C1 segment of cervical spinal cord (tissue), 14 donors: ENCODE measurements at places on chromosomes 6 and 20.

- no peak for DNase-seq
Observed at GRCh38 chr20:32139947-32140346, 30.4 kb downstream of the TM9SF4 start.

DNA sequence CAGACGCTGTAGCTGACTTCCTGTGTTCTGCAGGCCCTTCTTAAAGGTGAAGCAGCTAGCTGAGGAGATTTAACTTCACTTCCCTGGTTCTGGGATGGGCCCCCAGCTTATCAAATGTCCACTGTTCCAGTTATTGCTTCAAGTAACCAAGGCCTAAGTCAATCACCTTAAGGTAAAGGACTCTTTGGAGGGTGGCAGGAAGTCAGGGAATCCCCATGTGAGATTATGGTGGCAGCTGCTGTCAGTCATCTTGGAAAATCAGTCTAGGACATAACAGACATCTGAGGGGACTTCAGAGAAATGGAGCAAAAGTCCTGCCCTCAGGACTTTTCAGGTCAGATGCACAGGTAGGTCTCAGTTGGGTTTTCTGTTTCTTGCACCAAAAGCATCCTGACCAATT lies 3.8 kb downstream of the ELOVL5 start:
- DNase-seq = no peak

DNA sequence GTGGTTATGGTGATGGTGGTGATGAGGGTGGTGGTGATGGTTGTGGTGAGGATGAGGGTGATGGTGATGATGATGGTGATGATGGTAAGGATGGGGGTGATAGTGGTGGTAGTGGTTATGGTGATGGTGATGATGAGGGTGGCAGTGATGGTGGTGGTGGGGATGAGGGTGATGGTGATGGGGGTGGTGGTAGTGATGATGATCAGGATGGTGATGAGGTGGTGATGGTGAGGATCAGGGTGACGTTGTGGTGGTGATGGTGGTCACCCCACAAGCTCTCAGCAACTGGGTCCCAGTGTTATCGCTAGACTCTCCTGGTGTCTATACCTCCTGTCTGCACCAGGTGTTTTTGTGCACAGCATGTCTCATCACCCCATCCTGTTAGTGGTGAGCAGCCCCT lies 85.0 kb downstream of the TMEM242 start:
- DNase-seq = no peak

- no peak for DNase-seq
Observed at GRCh38 chr6:170262489-170263088, 28.3 kb downstream of the DLL1 start.

DNA sequence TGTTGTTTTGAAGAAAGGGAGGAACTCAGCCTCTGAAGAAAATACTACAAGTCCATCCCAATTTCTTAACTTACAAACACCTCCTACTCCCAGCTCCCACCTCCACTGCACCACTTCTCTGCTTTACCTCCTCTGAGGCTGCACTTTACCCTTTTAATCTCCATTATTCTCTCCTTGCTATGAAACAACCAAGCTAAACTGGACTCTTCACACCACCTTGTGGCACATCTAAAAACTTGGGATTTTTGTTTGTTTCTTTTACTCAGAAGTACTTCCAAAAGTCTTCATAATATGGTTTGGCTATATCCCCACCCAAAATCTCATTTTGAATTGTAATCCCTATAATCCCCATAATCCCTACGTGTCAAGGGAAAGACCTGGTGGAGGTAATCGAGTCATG lies 142.2 kb downstream of the MOXD1 start:
- DNase-seq = no peak

- no peak for DNase-seq
Observed at GRCh38 chr6:45493761-45494160, 116.0 kb upstream of the SUPT3H start.

DNA sequence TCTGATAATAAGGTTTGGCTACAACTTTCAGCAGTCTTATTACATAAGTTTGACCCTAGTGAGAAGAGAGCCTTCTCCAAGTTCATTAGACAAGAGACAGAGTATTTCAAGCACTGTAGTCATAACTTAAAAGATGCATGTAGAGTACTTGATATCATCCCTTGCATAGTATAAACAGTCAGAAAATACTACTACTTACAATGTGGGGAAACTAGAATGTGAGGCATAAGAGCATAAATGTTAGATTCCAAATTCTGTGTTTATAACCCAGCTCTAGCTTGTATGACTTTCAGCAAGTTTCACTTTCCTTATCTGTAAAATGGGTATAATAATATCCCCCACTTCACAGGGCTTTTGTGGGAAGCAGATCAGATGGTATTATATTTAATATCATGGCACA lies 56.8 kb upstream of the TMEM200A start:
- DNase-seq = no peak

GRCh38 chr20:44571362-44571988 lies 10.9 kb upstream of the PKIG start:
- no peak for DNase-seq

- no peak for DNase-seq
Observed at GRCh38 chr6:159701413-159701999, 8.5 kb upstream of the SOD2 start.

DNA sequence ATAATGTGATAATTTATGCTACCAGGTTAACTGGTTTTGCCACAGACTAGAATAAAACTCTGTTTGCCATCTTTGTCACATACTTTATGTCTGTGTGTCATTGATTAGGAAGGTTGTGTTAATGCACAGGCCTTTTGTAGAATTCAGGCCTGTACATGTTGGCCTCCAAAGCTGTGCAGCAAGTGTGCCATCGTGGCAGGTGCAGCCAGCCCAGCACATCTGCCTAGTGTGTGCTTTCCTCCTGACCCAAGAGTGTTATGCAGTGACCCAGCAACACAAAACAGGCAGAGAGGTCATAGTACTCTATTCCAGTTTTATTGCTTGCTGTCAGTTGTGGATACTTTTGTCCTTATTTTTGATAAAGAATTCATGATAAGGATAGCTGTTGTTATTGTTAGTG lies 3.7 kb downstream of the MAP3K4 start:
- DNase-seq = no peak

DNA sequence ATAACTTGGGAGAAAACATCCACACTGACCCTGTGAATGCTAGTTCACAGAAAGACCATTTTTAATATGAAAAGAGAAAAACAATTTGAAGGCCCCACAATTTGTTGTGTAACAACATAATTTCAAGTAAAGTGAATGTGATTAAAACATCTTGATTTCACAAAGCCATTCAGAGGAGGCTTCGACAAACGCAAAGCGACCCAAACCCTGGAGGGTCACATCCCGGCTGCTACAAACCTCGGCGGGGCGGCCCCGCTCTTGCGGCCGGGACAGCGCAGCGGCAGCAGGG lies 14.0 kb downstream of the FOXC1 start:
- DNase-seq = no peak

DNA sequence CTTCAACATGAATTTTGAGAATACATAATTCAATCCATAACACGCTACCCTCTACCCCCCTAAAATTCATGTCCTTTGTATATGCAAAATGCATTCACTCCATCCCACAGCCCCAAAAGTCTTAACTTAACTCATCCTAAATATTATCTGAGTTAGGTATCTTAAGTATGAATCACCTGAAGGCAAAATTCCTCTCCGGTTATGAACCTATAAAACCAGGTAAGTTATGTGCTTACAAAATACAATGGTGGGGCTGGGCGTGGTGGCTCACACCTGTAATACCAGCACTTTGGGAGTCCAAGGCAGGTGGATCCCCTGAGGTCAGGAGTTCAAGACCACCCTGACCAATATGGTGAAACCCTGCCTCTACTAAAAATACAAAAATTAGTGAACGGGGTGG lies 23.5 kb upstream of the PRSS35 start:
- DNase-seq = no peak

- DNase-seq = peak; percentile 30
Observed at GRCh38 chr6:2970034-2970685, 1.2 kb downstream of the SERPINB6 start.

DNA sequence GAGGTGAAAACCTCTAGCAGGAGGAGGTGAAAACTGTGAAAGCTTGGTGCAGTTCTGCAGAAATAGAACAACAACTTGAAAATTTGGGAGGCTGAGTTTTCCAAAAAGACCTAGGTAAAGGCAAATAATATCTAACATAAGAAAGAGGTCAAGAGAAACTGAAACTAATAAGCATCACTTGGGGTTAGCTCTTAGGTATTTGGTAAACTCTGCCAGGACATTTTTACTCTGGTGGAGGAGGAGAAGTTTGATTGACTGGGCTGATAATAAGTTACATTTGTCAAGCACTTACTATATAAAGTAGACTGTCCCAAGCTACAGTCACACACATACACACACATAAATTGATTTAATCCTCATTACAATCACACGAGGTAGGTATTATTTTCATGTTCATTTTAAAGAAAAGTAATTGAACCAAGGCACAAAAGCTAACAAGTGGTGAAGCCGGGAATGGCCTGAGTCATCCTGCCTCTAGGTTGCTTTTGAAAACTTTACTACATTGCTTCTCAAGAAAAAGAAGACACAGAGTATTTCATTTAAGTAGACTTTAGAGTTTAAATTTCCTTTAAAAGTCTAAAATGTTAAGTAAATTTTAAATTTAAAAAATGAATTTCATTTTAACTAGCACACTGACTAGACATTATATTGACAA lies 275.5 kb downstream of the PTPRK start:
- no peak for DNase-seq

GRCh38 chr20:2806351-2806701 lies 5.9 kb upstream of the CPXM1 start:
- DNase-seq = no peak

GRCh38 chr6:143164565-143165105 lies 103.9 kb downstream of the AIG1 start:
- DNase-seq = no peak

- no peak for DNase-seq
Observed at GRCh38 chr6:44285552-44286284, 15.5 kb downstream of the TMEM151B start.

DNA sequence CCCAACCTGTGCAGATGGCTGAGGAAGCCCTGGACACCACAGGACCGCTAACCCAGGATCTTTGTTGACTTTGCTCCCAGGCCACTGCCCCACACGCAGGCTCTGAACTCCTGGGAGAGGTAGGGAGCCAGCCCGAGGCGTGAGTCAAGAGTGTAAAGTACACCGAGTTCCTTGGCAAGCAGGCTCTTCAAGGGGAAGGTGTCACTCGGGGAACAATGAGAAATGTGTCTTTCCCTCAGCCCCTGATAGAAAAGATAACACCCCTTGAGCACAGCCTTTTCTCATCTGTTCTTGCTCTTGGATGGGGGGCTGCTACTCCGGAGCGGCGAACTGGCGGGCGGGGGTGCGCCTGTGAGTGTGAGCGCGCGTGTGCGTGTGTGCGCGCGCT lies 472 bp upstream of the EDN3 start:
- DNase-seq = no peak

DNA sequence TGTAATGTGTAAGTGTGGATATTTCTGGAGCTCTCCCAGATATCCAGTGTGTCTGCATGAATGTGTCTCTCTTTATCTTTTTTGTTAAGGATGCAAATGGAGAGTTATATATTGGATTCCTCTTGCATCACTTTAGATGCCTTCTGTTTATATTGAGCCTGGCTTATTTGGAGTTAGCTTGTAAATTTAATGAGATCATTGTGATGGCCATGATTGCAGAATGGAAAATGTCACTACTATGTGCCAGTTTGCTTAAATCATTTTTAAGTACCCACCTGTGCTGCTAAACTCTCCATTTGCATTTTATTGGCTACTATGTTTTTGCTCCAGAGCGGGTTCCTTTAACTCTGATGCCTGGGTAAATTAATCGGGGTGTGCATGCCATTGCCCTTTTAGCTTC lies 334.8 kb downstream of the UTRN start:
- DNase-seq = no peak

- DNase-seq = no peak
Observed at GRCh38 chr6:50708664-50709365, 4.5 kb upstream of the TFAP2D start.

DNA sequence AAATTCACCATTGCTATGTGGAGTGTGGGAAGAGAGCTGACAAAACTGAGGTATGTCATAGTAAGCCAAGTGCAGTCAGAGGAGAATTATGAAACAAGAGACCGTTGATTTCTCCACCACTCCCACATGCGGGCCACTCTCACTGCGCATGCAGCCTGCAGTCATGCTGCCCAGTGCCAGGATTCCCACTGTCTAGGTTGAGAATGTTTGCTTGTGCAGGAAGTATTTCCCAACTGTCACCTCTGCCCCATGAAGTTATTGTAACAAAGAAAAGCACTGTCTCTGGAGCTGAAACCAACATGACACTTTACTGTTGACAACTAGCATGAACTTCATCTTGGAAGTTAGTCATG lies 18.7 kb upstream of the SFT2D1 start:
- DNase-seq = no peak

- no peak for DNase-seq
Observed at GRCh38 chr6:36095497-36096391, 34.6 kb upstream of the MAPK13 start.

GRCh38 chr6:2931970-2932748 lies 29.1 kb upstream of the SERPINB9 start:
- peak; percentile 77 for DNase-seq

DNA sequence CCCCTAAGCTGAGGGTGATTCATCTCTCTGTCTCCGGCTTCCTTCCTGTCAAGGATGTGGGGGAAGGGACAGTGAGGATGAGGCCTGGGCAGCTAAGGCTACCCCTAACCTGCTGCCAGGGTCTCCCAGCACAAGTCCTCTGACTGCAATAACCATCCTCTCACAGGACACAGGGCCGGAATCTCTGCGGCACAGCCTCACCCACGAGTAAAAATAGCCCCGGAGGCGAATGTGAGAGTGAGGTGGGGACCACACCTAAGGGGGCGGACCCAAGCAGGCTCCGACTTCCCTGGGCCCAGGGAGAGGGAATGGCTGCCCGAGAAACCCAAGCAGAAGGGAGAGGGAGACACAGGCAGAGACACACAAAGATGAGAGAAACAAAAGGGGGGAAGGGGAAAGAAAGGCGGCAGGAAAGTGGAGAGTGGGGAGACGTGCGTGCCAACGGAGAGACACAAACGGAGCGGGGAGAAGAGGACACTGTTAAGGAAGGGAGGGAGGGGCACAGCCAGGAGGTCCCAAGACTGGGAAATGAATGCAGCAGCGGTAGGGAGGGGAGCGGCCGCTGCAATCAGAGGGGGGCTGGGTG lies 1.4 kb downstream of the CLIC1 start:
- DNase-seq = no peak

DNA sequence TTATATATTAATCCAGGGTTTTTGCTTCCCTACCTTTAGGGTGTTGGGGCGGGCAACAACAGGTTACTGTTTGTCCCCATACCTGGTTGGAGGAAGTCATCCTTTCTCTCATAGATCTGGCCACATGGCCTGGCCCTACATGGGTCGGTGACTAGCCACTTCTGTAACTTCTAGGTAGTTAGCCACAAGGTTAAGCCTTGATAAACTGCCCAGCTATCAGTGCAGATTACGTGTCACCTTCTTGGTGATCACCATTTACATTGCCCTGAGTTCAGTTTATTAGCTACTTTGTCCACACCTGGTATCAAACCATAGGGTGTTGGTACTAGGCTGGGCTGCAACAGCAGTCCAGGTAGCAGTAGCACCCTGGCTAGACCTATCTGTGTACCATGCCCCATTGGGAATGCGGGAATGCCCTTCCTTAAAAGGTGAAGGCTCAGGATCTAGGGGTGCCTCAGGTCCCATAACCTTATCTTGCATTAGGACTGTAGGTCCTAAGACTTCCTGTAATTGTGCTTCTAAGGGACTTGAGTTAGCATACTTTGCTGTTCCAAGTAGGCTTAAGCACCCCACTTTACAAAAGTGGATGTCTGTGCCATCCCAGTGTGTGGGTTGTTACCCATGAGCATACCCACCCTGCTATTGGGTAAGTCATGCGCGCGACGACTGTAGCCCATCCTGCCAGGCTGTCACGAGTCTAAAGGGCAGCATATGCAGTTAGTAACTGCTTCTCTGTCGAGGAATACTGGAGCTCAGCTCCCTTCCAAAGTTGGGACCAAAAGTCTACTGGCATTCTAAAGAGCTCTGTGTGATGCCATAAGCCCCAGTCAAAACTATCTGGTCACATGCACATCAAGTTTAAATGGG lies 5.2 kb downstream of the ZKSCAN3 start:
- no peak for DNase-seq
